ENCODE measurements at places on chromosomes 13 and 19. TPM values are rescaled to one million over a fixed set of nuclear protein-coding genes. Genes with fewer than 3 reads are reported as not detected.
A peak's percentile ranks its signal among the peaks of the same experiment; 100 is the strongest.

The OXGR1 gene
- not detected for total RNA-seq

DNA sequence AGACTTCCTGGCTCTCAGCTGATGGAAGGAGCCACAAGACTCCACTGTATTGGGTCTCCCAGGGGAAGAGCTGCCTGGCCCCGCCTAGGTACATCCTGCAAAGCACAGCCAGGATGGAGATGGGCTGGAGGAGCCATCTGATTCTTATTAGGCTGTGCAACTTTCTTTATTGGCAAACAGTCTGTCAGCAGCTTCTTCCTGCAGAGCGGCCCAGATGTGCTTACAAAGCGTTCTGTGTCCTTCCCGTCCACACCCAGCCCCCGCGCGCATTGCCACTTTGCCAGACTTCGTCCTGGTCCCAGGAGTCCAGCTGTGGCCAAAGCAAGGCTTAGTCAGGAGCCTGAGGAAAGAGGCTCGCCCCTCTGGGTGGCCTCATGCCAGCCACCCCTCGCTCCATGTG is 409.3 kb downstream of the ZNF536 start:
- DNase-seq, result no peak

The ZNF433 gene
- total RNA-seq, result 0.52 TPM

The KLK14 gene
- 0.79 TPM for total RNA-seq

GRCh38 chr19:7869453-7869909 is 4.7 kb downstream of the PRR36 start:
- DNase-seq, result peak; percentile 76

The ZNF416 gene
- 1.5 TPM for total RNA-seq

The ADGRE3 gene
- not detected for total RNA-seq

Data from activated naive CD4-positive, alpha-beta T cell treated with anti-CD3 and anti-CD28 coated beads for 36 hours (primary cell).